ENCODE measurements at places on chromosomes 12 and 14.

- DNase-seq = no peak
These were observed 352.3 kb downstream of the CACNA1C start for GRCh38 chr12:2405039-2405438.

- no peak for DNase-seq
These were observed 198.8 kb downstream of the DAD1 start for GRCh38 chr14:22390195-22390594.

GRCh38 chr12:77226368-77226767 lies 161.0 kb upstream of the E2F7 start:
- no peak for DNase-seq

DNA sequence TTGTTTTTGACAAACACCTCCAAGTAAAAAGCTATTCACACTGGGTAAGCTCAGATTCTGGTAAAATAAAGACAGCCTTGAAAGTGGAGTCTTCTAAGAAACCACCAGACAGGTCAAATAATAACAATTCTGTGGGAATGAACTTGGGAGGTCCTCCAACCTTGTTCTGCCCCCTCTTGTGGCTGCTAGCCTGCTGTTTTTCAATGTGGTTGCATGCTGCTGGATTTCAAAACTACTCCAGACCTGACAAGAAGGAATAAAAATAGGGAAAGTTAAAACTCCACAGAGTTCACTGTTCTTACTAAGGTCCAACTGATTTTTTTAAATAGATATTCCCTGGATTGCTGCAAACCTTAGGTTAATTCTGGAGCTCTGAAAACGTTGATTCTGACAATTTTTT lies 32.2 kb upstream of the RIN3 start:
- DNase-seq = peak; percentile 47

DNA sequence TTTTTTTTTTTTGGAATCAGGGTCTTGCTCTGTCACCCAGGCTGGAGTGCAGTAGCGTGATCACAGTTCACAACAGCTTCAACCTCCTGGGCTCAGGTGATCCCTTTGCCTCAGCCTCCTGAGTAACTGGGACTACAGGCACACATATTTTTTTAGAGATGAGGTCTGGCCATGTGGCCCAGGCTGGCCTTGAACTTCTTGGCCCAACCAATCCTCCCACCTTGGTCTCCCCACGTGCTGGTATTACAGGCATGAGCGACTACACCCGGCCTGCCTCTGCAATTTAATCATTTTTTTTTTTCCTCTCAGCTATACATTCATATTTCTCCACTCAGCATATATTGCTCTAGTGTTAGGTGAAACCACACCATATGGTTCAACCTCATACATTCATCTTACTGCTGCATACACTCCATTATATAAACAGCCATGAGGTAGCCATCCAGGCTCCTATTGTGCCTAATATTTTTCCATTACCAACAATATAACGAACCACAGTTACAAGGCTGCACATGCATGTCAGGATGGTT lies 7.1 kb downstream of the STX2 start:
- DNase-seq = no peak

DNA sequence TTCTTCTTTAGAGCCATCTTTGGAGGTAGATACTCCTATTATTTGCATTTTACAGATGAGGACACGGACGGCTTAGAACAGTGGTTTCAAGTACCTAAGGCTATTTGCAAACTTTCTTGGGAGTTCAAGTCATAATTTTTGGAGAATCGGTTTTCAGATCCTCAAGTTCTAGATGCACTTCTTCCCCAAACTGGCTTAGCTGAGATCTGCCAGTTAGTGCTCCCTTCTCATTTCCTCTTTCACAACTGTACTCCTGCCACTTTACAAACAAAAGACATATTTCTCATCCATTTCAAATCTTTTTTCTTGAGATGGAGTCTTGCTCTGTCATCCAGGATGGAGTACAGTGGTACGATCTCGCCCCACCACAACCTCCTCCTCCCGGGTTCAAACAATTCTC lies 77.3 kb downstream of the HELB start:
- DNase-seq = no peak

DNA sequence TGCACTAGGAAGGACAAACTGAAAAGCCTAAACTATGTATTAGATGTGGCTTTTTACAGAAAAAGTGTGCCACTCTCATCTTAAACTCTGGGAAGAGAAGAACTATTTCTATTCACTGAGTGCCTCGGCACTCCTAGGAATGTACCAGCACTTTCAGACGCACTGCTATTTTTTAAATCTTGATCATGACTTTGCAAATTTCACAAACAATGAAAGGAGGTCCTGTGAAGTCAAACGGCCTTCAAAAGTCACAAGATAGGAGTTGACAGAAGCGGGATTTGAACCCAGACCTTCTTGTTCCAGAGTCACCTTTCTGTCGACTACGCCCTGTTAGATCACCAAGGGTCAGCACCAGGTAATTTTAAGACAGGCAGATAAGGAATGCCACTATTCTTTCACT lies 365.4 kb downstream of the VRK1 start:
- no peak for DNase-seq

GRCh38 chr12:1530592-1531152 lies 63.7 kb downstream of the FBXL14 start:
- DNase-seq = no peak

- no peak for DNase-seq
These were observed 137.6 kb upstream of the MAX start for GRCh38 chr14:65239938-65240296.

GRCh38 chr14:77640756-77641533 lies 24.5 kb upstream of the SPTLC2 start:
- DNase-seq = no peak

DNA sequence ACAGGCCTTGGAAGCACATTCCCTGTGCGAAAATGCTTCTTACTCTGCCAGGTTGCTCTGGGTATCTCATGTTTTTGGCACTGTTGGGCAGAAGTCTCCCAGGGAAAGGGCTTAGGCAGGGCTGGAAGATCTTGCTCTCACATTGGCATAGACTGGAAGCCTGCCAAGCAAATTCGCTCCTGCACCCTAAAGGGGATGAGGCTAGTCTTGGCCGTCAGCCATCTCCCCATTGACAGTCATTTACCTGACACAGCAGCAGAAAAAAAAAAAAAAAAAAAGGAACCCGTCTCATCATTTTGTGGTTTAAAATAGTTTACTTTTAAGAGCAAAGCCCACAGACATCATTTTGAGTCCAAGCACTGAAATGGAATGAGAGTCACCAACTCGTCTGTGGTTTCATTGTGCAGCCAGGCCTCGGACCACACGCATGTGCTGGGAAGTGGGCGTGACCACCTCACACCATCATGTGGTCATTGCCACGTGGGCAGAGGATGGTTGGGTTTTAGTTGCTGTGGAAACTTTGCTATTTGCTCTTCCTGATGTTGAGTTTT lies 84.8 kb downstream of the NRXN3 start:
- no peak for DNase-seq

GRCh38 chr14:89340200-89341181 lies 76.5 kb downstream of the FOXN3 start:
- DNase-seq = no peak

- DNase-seq = no peak
These were observed 144.5 kb upstream of the SLC38A2 start for GRCh38 chr12:46516933-46517578.

GRCh38 chr12:97753332-97753731 lies 290.7 kb downstream of the RMST start:
- no peak for DNase-seq
